ENCODE measurements at places on chromosomes 13 and 19.

- no peak for DNase-seq
Observed at GRCh38 chr13:66427458-66427861, 802.7 kb downstream of the PCDH9 start.

DNA sequence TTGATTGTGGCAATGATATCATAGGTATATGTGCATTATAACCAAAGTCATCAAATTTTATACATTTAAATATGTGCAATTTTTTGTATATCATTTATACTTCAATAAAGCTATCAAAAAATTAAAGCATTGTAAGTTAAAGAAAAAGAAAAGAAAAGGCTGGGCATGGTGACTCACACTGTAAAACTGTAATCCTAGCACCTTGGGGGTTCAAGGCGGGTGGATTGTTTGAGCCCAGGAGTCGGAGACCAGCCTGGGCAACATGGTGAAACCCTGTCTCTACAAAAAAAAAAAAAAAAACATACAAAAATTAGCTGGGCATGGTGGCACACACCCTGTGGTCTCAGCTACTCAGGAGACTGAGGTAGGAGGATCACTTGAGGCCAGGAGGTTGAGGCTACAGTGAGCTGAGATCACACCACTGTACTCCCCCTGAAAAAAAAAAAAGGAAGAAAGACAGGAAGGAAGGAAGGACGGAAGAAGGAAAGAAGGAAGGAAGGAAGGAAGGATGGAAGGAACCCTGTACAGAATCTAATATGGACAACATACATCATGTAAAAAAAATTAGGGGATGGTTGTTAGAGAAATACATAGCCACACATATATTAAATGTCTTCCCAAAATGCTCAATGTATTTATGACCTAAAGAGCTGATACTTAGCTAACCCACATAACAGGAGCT lies 21.7 kb upstream of the SLC25A30 start:
- no peak for DNase-seq

- no peak for DNase-seq
Observed at GRCh38 chr19:38072776-38073750, 151.0 kb downstream of the DPF1 start.

DNA sequence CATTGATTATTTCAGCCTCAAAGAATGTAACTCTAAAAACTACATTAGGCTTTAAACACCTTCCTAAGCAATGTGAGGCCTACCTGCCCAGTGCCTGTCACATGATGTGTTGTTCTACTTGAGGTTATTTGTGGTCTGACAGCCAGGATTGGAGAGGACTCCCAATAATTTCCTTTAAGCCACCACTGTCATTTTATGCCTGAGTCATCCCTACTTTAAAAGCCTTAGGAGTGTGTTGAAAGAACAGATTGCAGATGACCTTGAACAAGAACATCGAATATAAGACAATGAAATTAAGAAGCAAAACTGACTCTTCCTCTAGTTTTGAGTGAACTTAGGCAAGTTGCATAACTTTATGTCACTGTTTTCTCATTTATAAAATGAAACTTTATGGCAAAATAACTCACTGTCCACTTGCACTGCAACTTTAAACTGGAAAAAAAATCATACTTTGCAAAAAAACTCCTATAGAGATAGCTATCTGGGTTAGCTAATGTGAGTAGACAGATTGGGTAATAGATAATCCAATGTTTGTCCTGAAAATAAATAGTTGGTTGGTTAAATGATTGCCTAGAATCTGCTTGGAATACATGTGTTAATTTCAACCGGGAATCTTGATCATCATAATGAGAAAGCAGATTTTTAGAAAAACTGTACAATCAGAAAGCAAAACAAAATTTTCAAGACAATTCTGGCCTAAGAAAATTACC lies 361.2 kb downstream of the SUCLA2 start:
- DNase-seq: no peak

DNA sequence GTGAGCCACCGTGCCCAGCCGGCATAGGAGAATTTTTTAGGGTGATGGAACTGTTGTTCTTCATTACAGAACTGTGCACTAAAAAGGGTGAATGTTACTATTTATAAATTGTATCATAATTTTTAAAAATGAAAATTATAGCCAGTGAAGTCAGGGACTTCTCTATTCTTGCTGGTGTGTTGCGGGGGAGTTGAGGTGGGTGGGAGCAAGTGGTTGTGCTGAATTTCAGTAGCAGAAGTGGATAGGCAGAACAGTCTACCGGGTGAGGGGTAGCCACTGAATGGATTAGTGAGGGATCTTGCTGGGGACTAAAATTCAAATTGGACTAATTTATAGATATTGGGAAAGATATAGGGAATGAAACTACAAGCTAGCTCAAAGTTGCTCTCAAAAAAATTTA lies 74.0 kb downstream of the CAB39L start:
- DNase-seq: no peak

GRCh38 chr19:45471931-45472562 lies 4.3 kb downstream of the FOSB start:
- DNase-seq: no peak

DNA sequence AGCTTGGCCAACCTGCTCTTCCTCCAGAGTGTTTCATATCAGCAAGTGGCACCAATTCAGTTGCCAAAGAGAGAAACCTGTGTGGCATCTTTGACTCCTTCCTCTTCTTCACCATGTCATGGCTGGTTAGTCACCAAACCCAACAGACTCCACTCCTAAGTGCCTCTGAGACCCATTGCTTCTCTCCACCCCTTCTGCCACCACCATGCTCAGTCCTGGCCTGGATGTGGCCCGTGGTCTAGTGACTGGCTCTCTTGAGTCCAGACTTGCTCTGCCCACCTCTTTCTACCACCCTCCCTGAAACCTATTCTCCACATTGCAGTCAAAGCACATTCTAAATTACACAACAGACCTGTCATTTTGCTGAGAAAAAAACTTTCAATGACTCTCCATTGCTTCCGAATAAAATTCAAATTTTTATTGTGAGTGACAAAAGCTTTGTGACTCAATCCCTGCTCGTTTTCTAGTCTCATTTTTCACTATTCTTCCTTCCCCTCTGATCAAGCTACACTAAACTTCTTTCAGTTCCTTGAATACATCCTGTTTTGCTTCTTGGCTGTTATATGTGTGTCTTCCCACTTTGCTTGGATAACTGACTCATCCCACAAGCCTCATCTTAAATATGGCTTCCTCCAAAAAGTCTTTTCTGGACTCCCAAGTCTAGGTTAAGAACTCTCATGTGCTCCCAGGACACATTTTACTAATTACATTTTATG lies 12.0 kb upstream of the TNFSF11 start:
- no peak for DNase-seq

- no peak for DNase-seq
Observed at GRCh38 chr13:111508902-111509509, 188.6 kb downstream of the TEX29 start.

GRCh38 chr19:17305216-17305516 lies 506 bp upstream of the MRPL34 start:
- no peak for DNase-seq

DNA sequence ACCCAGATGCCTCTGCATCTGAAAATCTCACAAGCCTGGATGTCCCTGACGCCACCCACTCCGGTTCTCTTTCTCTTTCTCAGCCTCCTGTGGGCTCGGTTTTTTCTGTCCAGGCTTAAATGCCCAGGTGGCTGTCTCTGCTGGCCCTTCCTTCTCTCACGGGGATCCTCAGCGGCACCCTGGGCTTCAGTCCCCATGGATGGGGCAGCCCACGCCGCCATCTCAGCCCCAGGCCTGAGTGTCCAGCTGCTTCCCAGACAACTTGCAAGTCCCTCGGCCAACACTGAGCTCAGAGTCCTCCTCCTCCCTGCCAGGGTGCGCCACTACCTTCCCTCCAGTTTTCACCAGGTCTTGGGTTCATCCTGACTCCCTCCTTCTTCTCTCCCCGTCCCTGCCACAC lies 6.4 kb downstream of the FBN3 start:
- no peak for DNase-seq

DNA sequence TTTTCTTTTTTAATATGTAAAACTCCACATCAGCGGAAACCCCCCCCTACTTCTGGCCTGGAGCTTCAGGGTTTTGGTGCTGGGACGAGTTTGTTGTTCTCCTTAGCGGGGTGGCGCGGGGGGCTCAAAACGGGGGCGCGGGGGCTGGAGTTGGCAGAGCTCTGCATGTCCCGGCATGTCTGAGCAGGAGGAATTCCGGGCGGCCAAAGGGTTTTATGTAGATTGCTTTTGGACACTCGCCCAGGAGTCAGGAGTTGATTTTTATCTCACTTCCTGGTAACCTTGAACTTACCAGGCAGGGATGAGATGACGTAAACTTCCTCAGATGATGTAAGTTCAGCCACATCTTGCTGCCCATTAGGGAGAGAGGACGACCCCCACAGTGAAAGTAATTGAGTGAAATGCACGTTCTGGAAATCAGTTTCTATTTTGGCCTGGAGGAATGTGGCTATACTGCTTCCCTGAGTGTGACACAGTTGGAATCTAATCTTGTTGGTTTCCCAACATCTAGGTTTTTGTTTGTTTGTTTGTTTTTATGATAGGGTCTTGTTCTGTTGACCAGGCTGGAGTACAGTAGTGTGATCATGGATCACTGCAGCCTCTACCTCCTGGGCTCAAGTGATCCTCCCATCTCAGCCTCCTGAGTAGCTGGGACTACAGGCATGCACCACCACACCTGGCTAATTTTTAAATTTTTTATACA lies 21.0 kb upstream of the GDF15 start:
- no peak for DNase-seq

DNA sequence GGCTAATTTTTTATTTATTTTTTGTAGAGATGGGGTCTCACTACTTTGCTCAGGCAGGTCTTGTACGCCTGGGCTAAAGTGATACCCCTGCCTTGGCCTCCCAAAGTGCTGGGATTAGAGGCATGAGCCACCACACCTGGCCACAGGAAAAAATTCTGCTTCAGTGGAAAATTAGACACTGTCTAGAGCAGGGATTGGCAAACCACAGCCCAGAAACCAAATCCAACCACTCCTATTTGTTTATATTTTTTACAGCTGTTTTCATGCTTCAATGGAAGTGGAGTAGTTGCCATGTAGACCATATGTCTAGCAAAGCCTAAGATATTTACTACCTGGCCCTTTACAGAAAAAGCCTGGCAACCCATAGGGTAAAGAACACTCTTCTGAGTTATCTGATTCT lies 123.7 kb upstream of the MRI1 start:
- DNase-seq: no peak

DNA sequence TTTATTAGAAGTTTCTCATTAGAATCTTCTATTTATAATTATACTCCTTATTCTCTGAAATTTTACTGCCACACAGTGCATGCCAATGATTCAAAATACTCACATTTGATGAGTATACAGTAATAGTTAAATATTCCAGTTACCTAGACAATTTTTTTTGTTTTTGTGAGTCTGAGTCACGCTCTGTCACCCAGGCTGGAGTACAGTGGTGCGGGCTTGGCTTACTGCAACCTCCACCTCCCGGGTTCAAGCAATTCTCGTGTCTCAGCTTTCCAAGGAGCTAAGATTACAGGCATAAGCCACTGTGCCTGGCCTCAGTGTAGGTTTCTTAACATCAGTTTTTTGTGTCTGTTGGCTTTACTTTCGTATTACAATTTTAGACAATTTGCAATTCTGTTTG lies 87.1 kb downstream of the ZNF486 start:
- no peak for DNase-seq

DNA sequence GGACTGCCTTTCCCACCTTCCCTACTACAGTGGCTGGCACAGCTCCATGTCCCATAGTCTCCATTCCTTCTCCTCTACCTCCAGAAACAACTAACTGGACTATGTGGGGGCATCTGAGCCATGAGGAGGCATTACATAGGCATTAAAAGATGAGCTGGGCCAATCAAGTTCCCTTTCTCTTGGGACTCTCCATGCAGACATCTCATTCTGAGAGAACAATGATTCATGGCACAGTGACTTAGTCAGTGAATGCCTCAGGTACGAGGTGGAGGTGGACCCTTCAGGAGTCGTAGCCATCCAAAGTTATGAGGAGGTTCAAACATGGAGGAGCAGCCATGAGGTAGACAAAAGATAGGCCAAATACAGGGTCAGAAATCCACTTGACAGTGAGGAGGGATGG lies 70.0 kb downstream of the GPC6 start:
- no peak for DNase-seq

- no peak for DNase-seq
Observed at GRCh38 chr13:44380404-44381165, 7.0 kb downstream of the SERP2 start.

GRCh38 chr13:113782472-113782871 lies 23.4 kb downstream of the TMEM255B start:
- no peak for DNase-seq

- DNase-seq: no peak
Observed at GRCh38 chr19:10338940-10339339, 484 bp downstream of the ICAM3 start.

DNA sequence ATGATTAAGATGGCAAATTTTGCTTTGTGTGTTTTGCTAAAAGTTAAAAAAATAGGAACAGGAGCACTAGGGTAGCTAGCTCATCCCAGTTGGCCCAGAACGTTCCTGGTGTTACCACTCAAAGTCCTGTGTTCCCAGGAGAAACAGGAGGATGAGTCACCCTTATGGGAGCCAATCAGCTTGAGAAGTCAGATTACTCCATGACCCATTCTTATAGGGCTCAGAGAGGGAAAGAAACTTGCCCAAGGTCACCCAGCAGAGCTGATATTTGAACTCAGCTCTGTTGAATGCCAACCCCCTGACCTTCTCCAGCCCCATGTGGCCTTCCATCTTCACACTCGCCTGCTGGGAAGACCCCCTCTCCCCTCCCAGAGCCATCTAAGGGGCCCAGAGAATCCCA lies 13.0 kb downstream of the NMRK2 start:
- no peak for DNase-seq

- no peak for DNase-seq
Observed at GRCh38 chr13:52665325-52665724, 12.7 kb downstream of the SUGT1 start.

DNA sequence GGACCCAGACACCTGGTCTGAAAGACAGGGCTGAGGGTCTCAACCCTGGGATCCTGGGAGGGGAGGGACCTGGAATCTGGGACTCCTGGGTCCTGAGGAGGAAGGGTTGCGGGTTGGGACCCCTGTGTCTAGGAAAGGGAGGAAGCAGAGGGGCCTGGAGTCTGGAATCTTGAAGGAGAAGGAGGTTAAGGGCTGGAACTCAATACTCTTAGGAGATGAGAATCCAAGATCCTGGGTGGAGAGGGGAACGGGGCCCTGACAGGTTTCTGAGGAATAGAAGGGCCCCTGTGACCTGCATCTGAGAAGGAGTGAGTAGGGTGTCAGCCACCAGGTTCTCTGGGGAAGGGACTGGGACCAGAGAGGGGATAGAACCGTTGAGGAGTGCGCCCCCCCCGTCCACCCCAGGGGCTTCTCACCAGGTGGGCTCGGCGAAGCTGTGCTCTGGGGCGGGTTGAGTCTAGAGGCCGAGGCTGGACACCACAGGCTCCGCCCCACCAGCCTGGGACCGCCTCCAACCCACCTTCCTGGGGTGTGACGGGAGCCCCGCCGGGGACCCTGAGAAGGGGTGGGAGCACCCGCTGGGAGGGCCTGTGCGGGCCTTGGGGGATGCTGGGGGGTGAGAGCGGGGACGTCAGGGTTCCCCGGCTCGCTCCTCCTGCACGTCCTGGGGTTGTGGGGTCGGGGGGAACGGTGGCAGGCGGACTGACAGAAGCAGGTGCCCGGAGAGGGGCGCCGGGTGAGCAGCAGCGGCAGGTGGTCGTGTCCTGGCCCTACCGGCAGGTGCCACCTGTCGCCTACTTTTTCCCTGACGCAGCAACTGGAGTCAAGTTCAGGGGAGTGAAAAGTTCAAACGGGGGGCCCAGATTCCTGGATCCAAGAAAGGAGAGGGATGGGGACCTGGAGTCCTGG lies at the start of gene MAMSTR:
TSS of gene MAMSTR (minus strand) at position 463 of the 909 bp plus-strand sequence. CDS start 694 bp downstream, outside the sequence.
- no peak for DNase-seq

- DNase-seq: no peak
Observed at GRCh38 chr19:29992233-29992867, 50.3 kb downstream of the URI1 start.
